ENCODE measurements at places on chromosomes 6 and 20.

DNA sequence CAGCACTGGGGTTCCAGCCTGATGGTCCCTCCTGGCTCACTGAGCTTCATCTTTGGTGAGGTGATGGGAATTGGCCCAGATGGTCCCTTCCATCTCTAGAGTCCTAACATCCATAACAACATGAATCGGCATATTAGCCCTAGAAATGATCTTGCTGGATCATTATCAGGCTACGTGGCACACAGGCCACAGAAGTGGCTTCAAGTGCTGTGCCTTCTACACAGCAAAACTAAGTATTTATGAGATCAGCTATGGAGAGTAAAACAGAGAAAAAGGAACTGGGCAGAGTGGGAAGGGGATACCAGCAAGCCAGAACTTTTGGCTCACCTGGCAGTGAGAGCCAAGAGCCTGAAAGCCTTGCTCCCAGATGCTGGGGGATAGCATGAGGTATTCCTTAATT is 116.9 kb downstream of the TRERF1 start:
- DNase-seq = no peak

GRCh38 chr20:2408111-2408510 is 27.4 kb downstream of the TGM6 start:
- DNase-seq = no peak

DNA sequence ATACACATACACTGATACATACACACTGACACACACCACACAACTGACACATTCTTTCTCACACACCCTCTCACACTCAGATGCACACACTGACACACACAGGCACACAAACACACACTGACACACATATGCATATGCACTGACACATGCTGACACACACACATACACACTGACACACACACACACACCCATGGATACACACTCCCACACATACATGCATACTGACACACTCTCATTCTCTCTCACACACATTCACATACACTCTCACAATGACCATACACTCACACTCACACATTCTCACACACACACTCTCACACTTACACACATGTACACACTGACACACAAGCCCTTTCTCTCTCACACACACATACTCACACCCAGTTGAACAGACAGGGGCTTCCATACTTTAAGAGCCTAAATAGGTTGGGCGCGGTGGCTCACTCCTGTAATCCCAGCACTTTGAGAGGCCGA is 236.4 kb downstream of the LRFN2 start:
- DNase-seq = no peak

DNA sequence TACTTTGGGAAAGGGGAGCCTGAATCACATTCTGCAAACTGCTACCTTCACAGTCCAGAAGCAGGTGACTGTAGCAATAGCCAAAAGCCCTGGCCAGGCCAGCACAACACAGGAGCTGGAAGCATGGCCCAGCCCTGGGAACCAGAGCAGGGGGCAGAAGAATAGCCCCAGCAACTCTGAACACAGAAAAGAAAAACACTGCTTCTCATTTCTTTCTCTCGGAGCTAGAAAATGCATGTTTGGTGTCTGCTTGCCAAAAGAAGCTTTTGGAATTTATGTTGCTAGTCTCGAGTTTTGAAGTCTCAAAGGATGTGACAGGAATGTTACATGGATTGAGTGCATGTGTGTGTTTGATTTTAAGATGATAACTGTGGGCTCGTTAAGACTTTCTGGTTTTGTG is 79.8 kb upstream of the SCAF8 start:
- DNase-seq = no peak

- DNase-seq = no peak
Observed at GRCh38 chr6:20432692-20433091, 31.0 kb downstream of the E2F3 start.

GRCh38 chr6:125053809-125054208 is 91.6 kb downstream of the RNF217 start:
- no peak for DNase-seq

DNA sequence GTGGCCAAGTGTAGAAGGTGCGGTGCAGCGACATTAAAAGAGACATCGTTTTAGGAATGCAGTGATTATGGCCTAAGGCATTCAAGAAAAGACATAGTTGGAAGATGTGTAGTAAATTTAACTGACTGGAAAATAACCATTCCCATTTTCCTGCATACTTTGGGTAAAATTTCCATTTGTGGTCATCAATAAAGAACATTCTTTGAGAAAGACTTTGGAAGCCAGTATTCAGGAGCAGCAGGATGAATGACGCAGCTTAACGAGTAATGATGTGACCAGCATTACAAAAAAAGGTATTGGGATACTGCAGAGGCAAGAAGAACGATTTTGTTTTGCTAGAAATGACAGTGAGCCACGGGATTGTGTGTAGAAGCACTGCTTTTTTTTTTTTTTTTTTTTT is 7.0 kb upstream of the RWDD1 start:
- no peak for DNase-seq

GRCh38 chr6:43355862-43356590 is 13.4 kb downstream of the ZNF318 start:
- DNase-seq = no peak

DNA sequence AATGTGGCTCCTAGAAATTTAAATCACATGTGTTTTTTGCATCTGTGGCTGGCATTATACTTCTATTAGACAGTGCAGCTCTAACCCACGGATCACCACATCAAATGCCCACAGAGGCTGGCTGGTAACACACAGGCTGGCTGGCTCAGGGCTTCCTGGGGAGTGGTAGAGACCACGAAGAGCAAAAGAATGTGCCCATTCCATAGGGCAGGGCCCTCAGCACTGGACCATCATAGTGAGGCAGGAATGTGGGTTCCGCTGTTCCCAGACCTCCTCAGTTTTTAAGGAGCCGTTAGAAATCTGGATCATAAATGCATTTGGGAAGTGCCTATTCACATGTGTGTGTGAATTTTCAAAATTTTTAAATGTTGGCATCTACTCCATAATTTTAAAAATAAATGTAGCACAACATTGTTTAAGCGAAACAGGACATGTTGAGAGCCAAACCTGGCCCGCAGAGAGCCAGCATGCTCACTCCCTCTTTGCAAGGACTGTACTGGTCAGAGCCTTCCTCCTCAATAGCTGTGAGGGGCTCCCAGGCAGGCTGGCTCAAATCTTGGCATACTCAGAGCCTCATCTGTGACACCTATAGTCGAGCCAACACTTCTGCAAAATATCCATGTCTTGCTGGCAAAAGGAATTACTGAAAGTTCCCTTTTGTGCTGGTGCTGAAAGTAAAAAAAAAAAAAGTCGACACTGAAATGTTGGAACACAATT is 190.5 kb downstream of the FNDC1 start:
- DNase-seq = no peak

GRCh38 chr20:49785852-49786175 is 26.8 kb upstream of the SLC9A8 start:
- no peak for DNase-seq

DNA sequence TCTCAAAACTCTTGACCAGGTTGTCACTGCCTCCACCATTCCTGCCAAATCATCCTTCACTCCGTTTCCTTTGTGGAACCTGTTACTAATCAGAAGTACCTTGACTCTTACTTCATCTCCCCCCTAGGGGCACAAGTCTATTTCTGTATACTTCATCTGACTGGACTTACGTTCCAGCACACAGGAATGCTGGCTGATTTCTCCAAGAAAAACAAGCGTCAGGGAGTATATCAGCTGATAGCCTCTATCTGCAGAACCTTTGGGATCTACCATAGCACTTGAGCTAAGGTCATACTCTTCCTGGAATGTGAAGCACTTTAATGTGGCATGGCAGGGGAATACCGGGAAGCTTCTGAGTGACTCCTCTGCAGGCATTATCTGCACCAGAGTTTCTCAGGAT is 178.1 kb upstream of the MOCS1 start:
- no peak for DNase-seq

DNA sequence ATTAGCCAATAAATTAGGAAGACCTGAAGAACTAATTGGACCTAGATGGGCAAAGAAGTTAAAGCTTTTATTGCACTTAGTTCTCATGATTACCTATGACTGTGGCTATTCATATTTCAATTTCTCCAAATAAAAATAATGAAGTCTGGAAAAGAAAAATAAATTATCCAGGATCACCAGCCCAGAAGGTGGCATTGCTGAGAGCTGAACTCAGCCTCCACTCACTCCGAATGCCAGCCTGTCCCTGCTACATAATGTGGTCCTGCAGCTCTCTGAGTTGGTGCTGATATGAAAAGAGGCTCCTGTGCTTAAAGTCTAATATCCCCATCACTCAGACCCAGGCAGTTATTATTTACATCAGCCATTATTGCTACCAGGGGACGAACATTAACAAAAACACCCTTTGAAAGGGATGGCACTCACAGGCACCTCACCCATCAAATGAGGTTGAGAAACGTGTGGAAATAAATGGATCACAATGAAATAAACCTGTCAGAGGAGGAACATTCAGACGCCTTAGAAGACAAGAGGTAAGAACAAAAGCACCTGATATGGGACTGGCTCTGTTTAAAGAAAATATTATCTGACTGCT is 649.7 kb upstream of the CHD6 start:
- no peak for DNase-seq

- no peak for DNase-seq
Observed at GRCh38 chr6:45704056-45704800, 311.4 kb downstream of the CLIC5 start.

- DNase-seq = no peak
Observed at GRCh38 chr6:163460307-163460782, 45.8 kb downstream of the QKI start.

DNA sequence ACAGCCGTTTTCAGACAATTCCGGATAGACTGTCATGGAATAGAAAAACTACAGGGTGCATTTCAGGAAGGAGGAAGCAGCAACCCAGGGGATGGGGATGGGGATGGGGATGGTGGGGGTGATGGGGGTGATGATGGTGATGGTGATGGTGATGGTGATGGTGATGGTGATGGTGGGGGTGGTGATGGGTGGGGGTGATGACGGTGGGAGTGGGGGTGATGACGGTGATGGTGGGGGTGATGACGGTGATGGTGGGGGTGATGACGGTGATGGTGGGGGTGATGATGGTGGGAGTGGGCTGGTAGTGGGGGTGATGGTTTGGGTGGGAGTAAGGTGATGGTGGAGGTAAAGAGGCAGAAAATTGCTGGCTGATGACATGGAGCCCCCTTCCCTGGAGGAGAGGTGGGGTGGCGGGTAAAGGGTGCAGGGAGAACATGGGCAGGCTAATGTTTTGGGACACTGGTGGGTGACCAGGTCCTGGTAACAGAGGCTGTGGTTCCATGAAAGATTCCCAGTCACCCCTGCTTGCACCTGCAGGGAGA is 17.5 kb downstream of the LAMA5 start:
- DNase-seq = no peak

DNA sequence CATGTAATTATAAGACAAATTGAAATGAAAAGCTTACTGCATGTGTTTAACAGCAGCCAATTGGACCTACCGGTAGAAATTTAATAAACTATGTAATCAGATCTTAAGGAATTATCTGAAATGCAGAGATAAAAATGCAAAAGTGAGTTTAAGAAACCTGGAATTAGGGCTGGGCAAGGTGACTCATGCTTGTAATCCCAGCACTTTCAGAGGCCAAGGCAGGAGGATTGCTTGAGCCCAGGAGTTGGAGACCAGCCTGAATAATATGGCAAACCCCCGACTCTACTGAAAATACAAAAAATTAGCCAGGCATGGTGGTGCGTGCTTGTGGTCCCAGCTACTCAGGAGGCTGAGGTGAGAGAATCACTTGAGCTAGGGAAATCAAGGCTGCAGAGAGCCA is 74.1 kb downstream of the HFE start:
- no peak for DNase-seq

GRCh38 chr6:7214468-7214867 is 98.5 kb downstream of the SSR1 start:
- no peak for DNase-seq

Data from neuronal stem cell (in vitro differentiated cells).